Adrenal gland (tissue), 19 donors: ENCODE measurements at places on chromosomes 2 and 18. TPM values are rescaled to one million over a fixed set of nuclear protein-coding genes. Genes with fewer than 3 reads are reported as not detected.
A peak's percentile ranks its signal among the peaks of the same experiment; 100 is the strongest.

- no peak overlapping the region for H3K4me3 ChIP-seq
- H3K27me3 ChIP-seq, result no peaks in the 10 kb centered on the region
- no peak for DNase-seq
- H3K4me1 ChIP-seq, result no peaks in the 10 kb centered on the region
Measured at GRCh38 chr2:184053326-184053725, 545.0 kb upstream of the ZNF804A start.

DNA sequence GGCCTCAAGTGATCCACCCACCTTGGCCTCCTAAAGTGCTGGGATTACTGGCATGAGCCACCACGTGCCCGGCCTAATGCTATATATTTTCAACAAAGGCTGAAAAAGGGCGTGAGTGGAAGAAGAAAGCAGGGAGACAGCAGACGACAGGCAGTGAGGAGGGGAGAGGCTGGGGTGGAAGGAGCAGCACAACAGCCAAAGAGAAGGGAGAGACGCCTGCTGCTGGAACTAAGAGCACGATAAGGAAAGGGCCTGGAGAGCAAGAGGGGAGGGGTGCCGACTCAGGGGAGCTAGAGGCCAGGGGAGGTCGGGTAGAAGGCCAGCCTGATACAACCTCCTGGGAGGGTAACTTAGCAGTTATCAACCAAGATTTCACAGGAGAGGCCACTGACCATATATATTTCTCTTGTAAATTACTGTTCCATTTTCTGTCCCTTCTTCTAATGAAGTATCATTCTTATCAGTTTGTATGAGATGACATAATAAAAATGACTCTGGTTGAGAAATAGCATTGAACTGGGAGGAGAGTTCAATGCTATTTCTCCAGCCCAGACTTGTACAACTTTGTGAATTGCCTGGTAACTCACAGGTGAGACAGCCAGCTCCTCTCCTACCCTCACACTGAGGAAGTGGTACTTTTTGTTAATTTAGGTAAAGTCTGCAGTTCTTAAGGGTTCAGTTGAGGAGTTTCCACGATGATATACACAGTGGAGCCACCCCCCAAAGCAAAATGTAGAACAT, 5.8 kb upstream of the RNU4ATAC start:
- peaks cover 17% of the 10 kb centered on the region for H3K4me1 ChIP-seq
- peaks cover 30% of the 10 kb centered on the region for H3K36me3 ChIP-seq
- H3K4me3 ChIP-seq, result no peak overlapping the region
- peak; percentile 53 for DNase-seq
- H3K27ac ChIP-seq, result peak overlapping the region; percentile 72

DNA sequence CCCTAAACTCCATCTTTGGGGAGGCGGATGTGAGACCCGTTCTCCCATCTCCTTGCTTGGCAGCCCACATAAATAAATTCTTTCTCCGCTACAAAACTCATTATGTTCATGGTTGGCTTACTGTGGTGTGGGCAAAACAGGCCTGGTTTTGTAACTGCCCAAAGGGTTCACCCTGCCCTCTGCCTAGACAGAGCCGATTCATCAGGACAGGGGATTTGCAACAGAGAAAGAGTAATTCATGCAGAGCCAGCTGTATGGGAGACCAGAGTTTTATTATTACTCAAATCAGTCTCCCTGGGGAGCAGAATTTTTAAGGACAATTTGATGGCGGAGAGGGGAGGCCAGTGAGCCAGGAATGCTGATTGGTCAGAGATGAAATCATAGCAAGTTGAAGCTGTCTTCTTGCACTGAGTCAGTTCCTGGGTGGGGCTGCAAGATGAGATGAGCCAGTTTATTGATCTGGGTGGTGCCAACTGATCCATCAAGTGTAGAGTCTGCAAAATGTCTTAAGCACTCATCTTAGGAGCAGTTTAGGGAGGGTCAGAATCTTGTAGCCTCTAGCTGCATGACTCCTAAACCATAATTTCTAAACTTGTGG, 8.4 kb upstream of the RNF125 start:
- no peak overlapping the region for H3K4me3 ChIP-seq
- H3K27ac ChIP-seq, result no peak overlapping the region
- no peak for DNase-seq
- H3K36me3 ChIP-seq, result no peaks in the 10 kb centered on the region

DNA sequence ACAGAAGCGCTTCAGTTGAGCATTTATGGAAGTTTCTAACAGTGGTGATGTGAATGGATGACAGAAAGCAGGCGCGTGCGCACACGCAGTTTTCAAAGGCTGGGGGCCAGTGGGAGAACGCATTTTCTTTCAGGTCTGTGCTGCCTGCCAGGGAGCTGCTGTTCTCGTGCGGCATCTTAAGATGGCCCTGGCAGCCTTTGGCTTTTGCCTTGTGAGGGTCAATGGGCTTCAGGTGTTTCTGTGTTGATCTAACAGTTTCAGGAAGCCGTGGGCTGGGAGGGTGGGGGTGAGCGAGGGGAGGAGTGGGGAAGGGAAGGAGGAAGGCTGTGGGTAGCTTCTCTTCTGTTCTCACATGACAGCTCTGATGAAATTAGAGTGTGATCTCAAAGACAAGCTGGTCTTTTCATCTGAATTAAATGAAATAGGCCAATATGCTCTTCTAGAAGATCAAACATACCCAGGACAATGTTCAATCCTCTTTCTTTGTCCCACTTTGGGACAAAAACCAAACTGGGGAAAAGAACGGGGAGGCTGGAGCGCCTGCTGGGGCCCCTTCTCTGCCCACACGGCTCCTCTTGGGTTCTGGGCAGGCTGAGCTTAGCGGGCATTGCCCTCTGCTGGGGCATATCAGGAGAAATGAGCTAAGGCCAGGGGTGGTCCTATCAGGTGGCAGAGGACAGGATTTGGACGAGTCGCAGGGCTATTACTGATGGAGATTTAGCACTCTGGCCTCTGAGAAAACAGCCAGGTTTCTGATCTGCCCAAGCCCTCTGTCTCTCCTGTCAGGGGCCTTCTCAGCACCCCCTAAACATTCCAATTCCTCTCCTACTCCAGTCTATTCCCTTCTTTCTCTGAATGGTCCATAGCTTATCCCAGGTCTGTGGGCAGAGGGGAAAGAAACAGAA, 126.2 kb upstream of the LGALSL start:
- no peak overlapping the region for H3K27ac ChIP-seq
- H3K36me3 ChIP-seq, result no peaks in the 10 kb centered on the region
- H3K27me3 ChIP-seq, result no peaks in the 10 kb centered on the region
- peak; percentile 37 for DNase-seq

- H3K4me3 ChIP-seq, result no peak overlapping the region
- DNase-seq, result no peak
- no peaks in the 10 kb centered on the region for H3K27me3 ChIP-seq
- H3K4me1 ChIP-seq, result no peaks in the 10 kb centered on the region
- H3K36me3 ChIP-seq, result no peaks in the 10 kb centered on the region
- no peak overlapping the region for H3K27ac ChIP-seq
Measured at GRCh38 chr2:71922091-71922490, 225.6 kb downstream of the CYP26B1 start.

DNA sequence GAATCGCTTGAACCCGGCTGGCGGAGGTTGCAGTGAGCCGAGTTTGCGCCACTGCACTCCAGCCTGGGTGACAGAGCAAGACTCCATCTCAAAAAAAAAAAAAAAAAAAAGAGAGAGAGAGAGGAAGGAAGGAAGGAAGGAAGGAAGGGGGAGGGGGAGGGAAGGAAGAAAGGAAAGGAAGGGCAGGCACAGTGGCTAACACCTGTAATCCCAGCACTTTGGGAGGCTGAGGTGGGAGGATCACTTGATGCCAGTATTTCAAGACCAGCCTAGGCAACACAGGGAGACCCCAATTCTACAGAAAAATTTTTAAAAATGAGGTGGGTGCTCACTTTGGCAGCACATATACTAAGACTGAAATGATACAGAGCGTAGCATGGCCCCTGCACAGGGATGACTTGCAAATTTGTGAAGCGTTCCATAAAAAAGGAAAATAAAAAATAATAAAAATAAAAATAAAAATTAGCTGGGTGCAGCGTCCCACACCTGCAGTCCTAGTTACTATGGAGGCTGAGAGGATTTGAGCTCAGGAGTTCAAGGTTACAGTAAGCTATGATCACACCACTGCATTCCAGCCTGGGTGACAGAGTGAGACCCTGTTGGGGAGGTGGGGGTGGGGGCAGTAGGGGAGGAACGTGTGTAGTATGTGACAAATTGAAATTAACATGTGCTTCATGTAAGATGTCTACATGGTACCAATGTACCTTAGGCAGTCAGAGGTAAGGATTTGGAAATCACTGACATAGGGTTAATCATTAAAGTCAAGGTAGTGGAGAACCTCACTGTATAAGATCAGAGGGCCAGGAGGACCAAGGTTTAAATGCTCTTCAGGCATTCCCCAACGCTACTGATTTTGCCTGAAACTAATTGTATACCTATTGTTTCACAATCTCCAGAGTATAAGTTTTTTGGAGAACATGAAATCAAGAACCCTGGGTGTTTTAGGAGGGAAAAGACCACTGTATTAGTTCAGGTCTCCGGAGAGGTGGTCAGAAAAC, 1.4 kb downstream of the WDCP start:
- no peaks in the 10 kb centered on the region for H3K36me3 ChIP-seq
- no peak overlapping the region for H3K27ac ChIP-seq

DNA sequence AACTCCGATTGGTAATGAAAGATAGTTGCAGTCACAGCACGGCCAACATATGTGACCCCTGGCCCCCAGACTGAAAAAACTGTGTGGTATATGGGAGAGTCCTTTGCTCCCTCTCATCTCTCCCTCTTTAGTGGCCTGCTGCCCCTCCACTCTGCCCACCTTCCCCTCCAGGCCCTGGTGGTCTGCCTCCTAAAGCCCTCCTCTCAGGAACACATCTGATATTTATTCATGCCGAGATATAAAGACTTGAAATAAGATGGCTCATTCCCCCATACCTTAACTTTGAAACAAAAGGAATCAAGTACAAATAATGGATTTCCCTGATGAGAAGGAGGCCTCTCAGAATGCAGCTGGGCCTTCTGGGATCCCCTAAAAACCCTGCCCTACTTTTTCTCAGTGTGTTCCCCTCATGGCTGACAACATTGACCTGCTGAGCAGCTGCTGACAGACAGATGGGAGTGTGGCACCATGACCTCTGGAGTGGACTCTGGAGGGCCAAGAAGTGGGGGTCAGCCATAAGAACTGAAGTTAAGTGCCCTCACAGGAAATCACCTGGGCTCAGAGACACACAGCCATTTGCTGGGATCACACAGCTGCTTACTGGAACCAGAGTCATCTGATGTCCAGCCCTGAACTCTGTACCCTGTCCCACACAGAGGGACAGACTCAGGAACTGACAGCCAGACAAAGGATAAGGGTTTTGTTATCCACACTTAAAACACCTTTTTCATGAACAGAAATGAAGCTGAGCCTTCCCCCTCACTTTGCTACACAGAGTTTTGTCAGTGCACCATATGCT, 39.8 kb upstream of the ST8SIA3 start:
- no peak for DNase-seq
- H3K36me3 ChIP-seq, result no peaks in the 10 kb centered on the region
- no peaks in the 10 kb centered on the region for H3K4me1 ChIP-seq
- no peak overlapping the region for H3K4me3 ChIP-seq
- H3K27ac ChIP-seq, result no peak overlapping the region

DNA sequence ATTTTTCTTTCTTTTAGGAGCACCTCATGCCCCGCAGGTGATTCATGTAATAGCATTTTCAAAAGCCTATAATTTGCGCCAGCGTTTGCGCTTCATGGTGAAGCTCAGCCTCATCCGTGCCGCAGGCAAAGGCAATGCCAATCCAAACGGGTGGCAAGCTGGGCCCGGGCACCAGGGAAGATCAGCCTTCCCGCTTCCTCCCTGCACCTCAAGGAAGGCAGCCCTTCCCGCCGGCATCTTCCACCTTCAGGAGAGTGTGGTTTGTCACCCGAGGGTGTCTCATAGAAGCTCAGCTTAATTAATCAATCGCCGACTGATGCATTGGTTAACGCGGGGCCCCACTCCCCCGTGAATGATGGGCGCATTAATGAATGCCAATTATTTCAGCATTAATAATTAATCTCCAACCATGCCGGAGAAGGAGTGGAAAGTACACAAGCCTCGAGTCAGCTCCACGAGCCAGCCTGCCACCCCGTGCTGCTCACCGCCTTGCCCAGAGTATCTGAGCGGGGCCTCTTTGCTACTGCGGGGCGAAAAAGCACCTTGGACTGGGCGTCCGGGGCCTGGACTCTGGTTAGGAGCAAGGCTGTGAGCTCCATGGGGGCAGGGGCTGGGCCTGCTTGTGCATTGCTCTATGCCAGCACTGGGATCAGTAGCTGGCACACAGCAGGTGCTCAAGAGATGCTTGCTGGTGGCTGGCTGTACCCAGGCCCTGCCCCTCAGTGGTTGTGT, 13.0 kb downstream of the INHBB start:
- DNase-seq, result no peak
- no peaks in the 10 kb centered on the region for H3K27me3 ChIP-seq
- H3K4me3 ChIP-seq, result no peak overlapping the region
- H3K27ac ChIP-seq, result no peak overlapping the region
- H3K4me1 ChIP-seq, result no peaks in the 10 kb centered on the region

DNA sequence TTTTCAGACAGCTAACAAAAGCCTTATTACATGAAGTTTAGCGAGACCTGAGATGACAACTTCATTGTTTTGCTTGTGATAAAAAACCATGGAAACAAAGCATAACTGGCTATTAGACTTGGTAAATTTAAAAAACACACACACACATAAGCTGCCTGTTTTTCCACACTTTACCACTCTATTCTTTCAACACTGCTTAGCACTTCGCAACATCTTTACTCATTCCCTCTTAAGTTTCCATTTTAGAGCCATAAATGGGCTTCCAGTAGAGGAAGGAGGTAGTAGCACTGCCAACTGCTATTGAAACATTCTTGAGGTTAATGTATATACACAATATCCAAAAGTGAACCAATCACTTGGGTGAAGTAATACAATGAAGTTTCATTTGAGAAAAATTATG, 54.1 kb downstream of the BAZ2B start:
- no peaks in the 10 kb centered on the region for H3K36me3 ChIP-seq
- H3K27me3 ChIP-seq, result no peaks in the 10 kb centered on the region
- H3K4me3 ChIP-seq, result no peak overlapping the region

DNA sequence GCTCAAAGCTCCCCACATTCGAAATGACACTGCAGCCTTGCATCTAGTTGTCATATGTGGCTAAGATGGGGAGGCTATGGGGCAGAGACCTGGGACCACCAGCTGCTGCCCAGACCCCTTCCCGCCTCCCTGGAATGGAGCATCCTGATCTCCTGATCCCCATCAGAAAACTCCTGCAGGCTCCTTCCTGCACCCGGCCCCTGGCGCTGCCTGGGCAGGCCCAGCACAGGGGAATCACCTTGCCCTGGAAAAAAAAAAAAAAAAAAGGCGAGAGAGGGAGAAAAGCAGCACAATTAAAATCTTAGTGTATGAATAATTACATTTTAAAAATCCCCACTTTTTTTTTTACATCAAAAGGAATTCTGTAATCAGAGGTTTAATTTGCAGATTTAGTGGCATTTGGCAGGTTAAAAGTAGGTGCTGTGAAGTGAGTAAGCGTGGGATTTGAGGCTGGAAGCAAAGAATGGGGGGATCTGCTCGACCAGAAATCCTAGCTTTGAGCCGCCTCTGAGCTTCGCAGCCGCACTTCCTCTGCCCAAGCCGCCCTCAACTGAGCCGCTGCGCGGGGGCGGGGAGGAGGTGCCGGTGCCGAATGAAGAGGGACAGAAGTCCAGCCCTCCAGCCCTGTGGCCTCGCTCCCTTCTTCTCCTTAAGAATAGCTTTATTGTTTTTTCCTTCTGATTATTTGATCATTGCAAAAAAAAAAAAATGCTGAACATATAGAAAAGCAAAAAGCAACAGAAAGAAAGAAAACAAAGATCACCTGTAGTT, 30.0 kb downstream of the THNSL2 start:
- DNase-seq, result no peak
- no peaks in the 10 kb centered on the region for H3K4me1 ChIP-seq
- H3K27ac ChIP-seq, result no peak overlapping the region
- no peaks in the 10 kb centered on the region for H3K36me3 ChIP-seq

The SETBP1 gene
- 16.0 TPM for total RNA-seq

The GRB14 gene
- total RNA-seq, result 41.8 TPM
